Activated T-cell treated with anti-CD3 and anti-CD28 coated beads for 4 hours (primary cell): ENCODE measurements at places on chromosomes 7 and 10.

- no peak for DNase-seq
Observed at GRCh38 chr7:66454600-66455225, 174.0 kb upstream of the KCTD7 start.

DNA sequence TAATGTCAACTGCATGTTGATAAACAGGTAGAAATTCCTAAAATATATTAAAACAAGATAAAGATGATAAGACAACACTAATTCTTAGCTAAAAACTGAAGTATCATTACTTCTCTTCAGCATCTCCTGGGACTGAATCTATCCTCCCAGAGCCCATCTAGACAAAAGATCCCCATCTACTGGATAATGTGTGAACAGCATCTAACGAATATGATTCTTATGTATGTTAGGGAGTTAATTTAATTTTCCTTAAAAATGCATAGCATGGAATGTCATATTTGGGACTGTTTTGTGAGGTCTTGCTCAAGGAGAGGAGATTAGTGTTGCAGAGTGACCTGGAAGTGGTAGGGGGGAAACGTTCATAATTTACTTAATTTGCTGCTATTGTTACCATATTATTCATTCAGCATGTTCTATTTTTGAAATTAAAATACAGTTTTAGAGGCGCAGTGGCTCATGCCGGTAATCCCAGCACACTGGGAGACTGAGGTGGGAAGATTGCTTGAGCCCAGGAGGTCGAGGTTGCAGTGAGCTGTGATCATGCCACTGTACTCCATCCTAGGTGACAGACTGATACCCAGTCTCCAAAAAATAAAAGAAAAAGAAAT lies 305.1 kb upstream of the CSTF2T start:
- no peak for DNase-seq

GRCh38 chr10:7258948-7259523 lies 151.8 kb downstream of the SFMBT2 start:
- peak; percentile 56 for DNase-seq

DNA sequence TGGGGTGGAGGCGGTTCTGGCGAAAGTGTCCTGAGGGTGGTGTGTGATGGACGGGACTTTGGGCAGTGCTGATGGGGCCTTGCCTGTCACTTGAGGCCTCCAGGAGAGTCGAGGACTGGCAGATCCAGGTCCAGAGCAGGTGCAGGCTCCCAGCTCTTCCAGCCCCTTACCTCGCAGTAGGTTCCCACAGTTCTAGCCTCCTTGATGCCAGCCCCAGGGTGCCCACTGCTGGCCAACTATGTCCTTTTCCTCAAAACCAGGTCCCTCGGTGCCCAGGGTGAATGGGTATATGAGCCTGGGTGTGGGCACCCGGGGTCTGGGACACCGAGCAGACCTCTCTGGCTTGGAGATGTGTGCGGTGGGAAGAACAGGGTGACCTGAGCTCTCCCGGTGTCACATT lies 8.3 kb downstream of the FAM20C start:
- DNase-seq: no peak

- DNase-seq: no peak
Observed at GRCh38 chr10:33773886-33774480, 439.5 kb upstream of the NRP1 start.

DNA sequence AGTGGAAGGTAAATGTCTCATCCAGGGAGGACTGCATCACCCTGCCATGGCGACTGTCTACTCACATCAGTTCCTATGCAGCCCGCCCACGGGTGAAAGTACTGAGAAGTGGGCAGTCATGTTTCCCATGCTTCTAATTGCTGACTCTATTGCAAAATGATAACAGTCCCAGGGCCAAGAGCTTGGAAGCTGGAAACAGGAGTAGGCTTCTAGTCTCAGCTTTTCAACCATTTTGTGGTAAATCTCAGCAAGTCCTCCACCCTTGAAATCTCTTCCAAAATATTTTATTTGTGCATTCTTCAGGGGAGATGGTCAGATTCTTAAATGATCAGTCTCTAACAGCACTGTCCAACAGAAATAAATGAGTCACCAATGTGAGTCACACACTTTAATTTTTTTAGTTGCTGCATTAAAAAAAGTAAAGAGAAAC lies 48.1 kb upstream of the TARP start:
- no peak for DNase-seq

- DNase-seq: no peak
Observed at GRCh38 chr10:112689327-112690072, 242.5 kb downstream of the VTI1A start.

- no peak for DNase-seq
Observed at GRCh38 chr7:84811362-84811761, 375.5 kb downstream of the SEMA3D start.

GRCh38 chr7:18623389-18623788 lies 127.8 kb downstream of the HDAC9 start:
- DNase-seq: no peak

- no peak for DNase-seq
Observed at GRCh38 chr7:264541-265191, 25.3 kb upstream of the FOXL3 start.

DNA sequence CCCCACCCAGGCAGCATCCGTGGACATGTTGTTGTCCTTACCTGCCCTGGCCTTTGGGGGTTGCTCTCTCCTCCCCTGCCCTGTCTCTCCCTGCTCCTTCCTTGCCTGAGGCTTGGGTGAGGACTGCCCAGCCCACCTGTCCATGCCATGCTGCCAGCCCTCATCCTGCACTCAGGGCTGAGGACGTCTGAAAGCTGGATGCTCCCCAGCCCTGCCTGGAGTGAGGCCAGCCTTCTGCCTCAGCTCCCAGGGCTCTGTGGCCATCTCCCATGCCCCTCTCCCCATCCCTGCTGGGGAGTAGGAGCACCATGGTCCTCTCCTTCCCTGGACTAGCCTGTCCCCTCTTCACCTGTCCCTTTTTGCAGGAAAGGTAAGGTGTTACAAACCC lies 68.4 kb downstream of the RAMP3 start:
- no peak for DNase-seq

- DNase-seq: no peak
Observed at GRCh38 chr10:112393341-112393740, 19.4 kb downstream of the ACSL5 start.

- no peak for DNase-seq
Observed at GRCh38 chr10:1646332-1646731, 91.0 kb downstream of the ADARB2 start.

DNA sequence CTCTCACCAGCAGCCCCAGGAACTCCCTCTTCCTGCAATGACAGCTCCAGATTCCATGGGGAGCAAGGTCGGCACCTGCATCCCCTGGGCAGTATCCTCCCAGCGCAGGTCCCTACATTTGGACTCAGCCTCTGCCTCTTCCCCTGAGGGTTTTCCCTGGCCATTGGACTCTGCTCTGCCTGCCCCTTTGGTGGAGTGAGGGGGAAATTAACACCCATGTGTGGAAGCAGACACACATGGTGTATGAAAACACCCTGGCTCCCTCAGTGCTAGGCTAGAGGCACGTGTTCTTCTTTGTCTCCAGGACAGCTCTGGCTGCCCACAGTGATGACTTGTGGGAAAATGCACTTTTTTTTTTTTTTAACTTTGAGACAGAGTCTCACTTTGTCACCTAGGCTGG lies 8.4 kb downstream of the PRF1 start:
- no peak for DNase-seq

DNA sequence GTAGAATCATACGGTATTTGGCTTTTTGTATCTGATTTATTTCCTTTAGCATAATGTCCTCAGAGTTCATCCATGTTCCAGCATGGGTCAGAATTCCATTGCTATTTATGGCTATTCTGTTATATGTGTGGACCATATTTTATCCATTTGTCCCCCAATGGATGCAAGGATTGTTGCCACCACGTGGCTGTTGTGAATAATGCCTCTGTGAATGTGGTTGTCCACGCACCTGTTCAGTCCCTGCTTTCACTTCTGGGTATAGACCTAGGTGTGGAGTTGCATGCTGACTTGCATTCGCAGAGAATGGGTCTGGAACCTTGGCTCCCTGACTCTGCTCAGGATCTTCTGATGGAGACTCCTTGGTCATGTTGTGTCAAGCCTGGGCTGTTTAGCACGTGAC lies 199.9 kb downstream of the CAMK1D start:
- DNase-seq: no peak

GRCh38 chr7:130844811-130845580 lies 111.0 kb upstream of the KLF14 start:
- DNase-seq: no peak

DNA sequence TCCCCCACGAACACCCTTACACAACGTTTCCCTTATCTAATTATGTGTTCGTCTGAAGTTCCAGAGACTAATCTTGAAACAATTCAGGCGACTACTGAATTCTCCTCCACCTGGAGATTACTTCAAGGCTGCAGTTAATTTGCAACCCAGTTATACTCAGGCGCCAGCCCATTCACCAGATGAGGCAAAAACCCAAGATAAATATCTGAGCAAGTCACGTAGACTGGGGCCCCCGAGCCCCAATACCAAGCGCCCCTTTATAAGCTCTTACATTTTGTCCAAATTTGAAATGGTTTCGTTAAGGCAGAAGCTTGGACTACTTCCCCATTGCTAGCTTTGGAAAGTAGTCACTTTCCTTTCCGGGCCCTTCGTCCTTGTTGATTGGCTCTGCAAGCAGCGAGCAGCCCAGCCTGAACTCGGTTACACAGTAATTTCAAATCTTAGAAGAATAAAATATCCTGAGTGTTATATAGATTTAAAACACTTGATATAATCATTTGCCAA lies 1.2 kb downstream of the TPK1 start:
- DNase-seq: peak; percentile 31

DNA sequence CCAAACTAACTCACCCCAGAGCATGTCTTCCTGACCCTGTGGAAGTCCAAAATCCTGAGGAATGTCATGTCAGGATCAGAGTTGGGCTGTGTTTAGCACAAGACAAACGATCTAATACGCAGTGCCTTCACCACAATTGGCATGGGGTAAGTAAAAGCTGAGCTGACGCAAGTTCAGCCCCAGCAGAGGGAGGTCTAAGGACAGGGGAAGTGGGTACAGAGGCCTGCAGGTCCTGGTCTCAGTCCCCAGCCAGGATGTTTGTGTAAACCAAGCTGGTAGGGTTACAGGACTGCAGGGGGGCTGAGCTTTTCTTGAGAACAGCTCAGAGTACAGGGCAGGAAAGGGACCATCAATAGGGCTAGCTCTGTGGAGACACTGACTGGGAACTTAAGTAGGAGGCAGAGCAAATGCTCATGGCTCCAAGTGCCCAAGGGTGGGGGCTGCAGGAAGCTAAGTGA lies 5.3 kb upstream of the KCNIP2 start:
- DNase-seq: no peak

DNA sequence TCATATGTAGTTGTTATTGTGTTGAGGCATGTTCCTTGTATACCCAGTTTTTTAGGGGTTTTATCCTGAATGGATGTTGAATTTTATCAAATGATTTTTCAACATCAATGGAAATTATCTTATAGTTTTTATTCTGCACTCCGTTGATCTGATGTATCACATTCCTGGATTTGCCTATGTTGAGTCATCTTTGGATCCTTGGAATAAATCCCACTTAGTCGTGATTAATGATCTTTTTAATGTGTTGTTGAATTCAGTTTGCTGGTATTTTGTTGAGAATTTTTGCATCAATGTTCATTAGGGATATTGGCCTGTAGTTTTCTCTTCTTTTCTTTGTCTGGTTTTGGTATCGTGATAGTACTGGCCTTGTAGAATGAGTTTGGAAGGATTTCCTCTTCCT lies 648.6 kb upstream of the GRM3 start:
- no peak for DNase-seq

DNA sequence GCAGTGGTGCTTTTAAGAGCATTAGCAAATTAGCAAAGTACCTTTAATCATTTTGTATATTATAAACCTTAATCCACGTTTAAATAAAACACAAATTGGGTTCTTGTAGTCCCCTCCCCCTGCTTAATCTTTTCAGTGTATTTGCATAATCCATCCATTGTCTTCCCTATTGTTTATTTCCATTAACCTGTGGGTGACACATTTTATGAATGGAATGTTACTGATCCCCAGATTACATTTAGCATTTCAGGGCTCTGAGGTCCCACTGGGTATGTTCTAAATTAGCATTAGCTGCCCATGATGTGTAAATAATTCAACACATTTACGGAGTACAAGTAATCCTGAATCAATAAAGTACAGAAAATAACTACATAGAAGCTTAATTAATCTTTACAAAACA lies 138.4 kb upstream of the FEZF1 start:
- DNase-seq: no peak

DNA sequence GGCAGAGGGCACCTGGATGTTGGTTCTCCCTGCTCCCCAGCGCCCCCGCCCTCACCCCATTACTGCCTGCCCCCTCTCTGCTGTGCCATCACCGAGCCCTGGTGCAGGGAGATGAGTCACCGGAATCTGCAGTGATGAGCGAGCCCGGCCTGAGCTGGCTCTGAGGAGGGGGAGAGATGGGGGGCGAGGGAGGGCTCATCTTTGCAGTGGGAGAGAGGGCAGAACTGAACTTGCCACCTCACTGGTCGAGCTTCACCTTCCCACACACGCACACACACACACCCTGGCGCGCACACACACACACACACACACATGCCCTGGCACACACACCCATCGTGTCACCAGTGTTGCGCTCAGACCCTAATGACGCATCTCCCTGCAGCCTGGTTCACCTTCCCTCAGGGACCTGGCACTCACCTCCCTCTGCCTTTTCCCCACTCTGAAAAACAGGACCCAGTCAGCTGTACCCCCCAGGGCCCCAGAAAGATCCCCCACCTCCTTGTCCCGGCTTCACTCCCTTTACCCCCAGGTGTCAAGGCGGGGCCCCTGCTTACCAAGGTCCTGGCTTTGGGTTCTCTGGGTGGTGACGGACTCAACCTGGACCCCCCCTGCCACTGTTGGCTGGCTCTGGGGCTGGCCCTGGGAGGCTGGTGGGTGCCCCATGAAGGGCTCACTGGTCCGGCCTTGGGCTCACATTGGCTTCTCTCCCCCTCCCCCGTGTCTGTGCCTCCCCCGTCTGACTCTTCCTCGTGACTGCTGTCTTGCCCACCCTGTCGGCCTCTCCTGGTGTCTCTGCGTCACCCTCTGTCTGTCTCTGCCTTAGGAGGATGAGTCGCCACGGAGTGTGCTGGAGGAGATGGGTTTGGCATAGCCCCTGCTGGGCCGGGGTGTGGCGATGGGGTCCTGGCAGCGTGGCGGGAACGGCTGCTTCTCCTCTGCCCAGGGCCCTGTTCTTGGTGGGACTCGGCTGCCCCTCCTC lies 5.4 kb downstream of the VGF start:
- DNase-seq: no peak

DNA sequence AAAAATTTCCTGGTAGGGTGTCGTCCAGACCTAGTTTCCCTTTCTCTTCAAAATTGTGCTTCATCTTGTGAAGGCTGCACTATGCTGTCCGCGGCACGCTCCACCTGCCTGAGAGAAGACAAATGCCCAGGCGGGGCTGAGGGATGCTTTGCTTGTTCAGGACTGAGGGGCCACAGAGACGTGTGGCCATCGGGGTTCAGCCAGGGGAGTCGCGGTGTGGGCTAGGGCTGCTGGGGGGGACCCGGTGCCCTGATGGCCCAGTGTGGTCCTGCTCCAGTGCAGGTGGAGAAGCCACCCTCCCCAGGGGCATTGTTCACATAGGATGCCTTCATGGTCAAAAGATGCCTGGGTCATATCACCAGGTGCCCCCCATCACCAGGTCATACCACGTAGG lies 107.8 kb upstream of the SHH start:
- DNase-seq: no peak
